ENCODE measurements at places on chromosomes 5 and 9.
A peak's percentile ranks its signal among the peaks of the same experiment; 100 is the strongest.

DNA sequence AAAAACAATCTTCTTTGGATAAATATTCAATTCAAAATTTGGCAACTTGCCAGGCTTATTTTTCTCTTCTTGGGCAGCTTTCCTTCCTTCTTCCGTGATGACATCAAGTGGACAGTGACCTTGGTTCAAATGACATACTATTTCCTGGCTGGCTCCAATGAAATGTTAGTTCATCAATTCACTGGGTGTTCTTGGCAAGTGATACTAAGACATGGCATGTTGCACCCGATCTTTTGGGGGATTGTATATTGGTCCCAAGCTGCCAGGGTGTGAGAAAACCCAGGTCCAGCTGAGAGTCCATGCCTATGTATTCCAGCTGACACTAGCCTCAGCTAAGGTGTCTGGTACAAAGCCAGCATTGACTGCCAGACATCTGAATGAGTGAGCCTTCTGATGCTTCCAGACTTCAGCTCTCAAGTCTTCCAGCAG, 252.9 kb downstream of the MAT2B start:
- no peak for DNase-seq

GRCh38 chr5:90747693-90748092, 189.1 kb downstream of the ADGRV1 start:
- peak; percentile 75 for DNase-seq

DNA sequence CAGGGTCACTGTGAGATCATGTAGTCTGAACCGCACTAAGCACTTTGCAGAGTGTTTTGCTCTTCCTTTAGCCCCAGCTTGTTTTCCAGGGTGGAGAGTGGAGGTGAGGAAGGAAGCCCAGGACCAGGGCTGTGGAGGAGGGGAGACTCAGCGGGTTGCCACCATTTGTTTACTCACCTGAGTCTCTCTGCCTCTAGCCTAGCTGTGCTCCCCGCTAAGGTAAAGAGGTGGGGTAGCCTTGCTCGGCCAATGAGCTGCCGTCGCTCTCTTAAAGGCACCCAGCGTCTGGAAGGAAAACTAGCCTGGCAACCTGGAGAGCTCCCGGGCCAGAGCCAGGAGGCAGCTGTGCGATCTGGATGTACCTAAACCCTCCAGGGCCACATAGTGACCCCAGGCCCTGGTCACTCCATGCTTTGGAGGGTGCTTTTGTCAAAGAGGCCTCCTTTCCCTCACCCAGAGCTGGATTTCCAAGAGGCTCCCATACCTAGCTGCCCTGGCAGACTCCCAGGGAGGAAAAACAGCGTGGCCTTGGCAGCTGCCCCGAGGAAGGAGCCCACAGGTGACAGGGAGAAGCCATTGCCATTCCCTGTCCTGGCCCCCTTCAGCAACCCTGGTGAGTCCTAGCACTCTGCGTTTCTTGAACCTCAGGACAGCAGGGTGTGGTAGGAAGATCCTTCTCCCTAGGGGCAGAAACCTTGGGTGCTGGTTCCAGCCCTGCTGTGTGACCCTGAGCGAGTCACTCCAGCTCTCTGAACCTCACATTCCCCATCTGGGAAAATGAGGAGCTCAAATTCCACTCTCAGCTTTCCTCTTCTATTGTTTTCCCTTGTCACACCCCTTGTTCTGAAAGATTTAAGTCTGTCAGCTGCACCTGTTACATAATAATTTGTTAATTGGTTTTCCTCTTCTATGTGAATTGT, 42.4 kb upstream of the LARP1 start:
- DNase-seq, result peak; percentile 85

- no peak for DNase-seq
Observed at GRCh38 chr5:131225282-131225974, 38.4 kb upstream of the CDC42SE2 start.

All from mesendoderm (in vitro differentiated cells).